ENCODE measurements at places on chromosomes 13 and 19.

GRCh38 chr19:3710265-3710812 is 2.2 kb downstream of the TJP3 start:
- no peak for DNase-seq

GRCh38 chr19:14654786-14655560 is 19.7 kb downstream of the ADGRE3 start:
- no peak for DNase-seq

GRCh38 chr19:2691951-2692350 is 10.5 kb downstream of the GNG7 start:
- no peak for DNase-seq

DNA sequence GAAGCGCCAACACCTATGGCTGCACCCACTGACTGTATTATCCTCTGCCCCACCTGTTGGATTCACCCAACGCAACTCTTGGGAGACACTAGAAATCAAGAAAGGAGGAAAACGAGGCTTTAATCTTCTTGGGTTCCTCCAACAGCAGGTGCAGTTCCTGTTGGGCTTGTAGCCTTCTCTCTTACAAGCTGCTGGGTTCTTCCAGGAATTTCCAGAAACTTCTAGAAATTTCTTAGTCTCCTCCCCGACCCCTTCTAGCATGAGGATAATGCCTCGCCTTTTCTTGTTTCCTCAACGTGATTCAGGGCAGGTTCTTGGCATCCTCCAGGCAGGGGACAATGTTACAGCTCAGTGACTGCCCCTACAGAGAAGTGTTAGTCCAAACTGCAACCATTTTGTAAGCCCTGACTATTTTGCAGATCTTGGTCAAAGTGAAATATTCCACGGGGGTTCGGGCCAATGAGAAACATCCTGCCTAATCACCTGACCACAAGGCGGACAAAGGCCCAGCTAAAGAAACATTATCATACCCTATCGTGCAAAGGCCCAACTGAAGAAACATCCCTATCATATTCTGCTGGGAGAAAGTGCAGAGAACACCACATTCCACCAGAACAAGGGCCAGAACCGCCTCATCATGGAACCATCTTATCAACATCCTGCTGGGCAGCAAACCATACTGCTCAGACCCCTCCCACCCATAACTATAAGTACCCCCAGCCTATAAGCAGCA is 614 bp upstream of the PNMA8A start:
- no peak for DNase-seq

DNA sequence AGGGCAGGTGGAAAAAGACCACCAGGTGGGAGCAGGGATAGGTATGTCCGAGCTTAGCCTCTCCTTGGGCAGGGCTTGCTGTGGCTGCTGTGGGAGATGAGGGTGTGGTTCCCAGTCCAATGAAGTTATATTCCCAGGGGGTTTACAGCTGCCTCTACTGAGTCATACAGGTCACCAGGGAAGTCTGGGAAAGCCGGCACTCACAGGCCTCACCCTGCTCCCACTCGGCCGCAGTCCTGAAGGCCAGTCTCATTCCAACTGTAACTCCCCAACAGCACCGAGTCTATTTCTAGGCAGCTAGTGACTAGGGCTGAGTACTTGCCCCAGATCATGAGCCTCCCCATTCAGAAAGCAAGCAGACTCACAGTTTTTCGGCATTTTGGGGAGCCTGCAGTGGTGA is 77.1 kb downstream of the FNDC3A start:
- DNase-seq, result no peak

GRCh38 chr13:68481130-68481529 is 1251.0 kb upstream of the PCDH9 start:
- no peak for DNase-seq

DNA sequence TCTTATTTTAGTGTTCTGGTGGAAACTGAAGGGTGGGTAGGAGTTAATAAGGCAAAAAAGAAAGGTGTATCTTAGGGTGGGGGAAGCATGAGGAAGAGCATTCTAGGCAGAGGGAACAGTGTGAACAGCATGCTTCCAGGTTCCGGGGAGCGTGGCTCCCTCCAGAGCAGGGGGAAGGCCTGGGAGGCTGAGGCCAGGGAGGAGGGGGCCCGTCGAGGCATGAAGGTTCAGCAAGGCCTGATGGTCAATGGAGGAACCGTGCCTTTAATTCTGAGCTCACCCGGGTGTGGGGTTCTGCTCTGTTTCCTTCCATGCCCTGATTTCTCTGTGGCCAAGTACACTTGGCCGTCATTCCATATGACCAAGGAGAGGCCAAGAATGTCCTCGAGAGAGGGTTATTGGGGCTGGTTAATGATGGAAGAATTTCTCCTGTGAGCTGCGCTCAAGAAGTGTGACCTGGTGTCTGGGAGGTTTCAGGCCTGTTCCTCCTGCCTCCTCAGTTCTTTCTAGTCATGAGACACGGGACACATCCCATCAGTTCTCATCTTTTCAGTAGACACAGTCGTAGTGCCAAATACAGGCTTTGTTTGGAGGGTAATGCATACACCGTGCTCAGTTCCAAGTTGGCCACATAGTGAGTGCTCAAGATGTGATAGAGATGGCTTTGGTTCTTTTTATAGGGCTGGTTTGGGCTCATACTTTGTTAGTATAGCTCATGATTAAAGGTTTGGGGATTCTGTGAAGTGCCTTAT is 73.6 kb downstream of the SIPA1L3 start:
- DNase-seq, result no peak

DNA sequence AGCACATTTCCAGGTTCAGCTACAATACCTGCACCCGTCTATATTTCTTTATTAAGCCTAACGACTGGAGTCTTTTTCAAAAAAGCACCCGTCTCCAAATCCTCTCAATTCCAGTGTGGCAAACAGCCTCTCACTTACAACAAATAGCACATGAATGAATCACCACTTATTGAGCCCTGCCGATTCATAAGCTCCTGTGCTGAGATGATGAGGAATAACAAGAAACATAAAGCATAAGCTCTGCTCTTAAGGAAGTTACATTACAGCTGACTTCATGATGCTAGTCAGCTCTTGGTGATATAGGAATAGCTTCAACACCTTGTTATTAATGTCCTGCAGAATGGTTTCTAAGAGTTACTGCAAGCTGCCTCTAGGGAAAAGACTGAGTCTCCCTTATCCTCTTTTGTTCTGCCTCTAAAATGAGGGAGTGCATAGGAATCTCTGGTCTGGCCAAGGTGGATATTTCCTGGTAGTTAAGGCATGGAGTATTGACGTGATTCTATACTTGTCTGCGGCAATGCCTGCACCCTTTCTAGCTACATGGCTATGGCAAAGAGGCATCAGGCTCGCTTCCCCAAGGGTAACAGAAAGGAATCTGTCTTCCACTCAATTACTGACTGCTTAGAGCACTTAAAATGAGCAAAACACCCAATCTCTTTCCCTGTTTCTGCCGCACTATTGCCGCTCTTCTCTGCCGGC is 195.7 kb downstream of the KLF12 start:
- DNase-seq, result no peak

- no peak for DNase-seq
Measured at GRCh38 chr13:105764486-105764885, 771.0 kb downstream of the EFNB2 start.

DNA sequence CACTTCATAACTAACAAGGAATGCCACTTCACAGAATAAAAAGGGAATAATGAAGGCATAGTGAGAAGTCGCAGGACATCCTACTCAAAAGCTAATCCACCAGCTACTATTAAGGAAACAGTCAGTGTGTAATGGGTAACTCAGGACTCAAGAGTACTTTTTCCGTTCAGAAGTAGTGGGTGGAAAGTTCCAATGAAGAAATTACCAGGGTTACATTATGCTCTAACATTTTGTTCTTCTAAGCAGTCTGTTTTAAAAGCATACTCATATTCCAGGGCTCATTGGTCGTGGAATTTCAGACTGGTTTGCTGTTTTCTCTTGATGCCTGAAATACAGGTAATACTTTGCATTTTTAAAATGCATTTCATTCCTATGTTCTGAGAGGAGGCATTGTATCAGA is 222.4 kb upstream of the IRS2 start:
- no peak for DNase-seq

DNA sequence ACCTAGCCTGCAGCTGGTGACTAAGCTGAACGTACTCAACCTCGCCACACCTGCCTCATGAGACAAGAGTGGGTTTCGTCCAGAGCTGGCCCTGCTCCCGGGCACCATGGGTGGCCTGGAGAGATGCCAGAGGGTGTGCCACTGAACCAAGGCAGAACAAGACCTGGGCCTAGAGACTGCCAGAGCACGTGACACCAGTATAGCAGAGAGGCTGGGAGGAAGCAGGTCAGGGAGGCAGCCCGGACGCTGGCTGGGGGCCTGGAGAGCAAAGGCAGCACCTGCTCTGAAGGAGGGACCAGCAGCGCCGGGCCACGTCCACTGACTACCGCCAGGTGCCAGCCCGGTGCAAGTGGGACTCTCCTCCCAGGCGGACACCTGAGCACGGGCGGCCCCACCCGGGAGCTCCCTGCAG is 7.3 kb upstream of the C13orf46 start:
- no peak for DNase-seq

DNA sequence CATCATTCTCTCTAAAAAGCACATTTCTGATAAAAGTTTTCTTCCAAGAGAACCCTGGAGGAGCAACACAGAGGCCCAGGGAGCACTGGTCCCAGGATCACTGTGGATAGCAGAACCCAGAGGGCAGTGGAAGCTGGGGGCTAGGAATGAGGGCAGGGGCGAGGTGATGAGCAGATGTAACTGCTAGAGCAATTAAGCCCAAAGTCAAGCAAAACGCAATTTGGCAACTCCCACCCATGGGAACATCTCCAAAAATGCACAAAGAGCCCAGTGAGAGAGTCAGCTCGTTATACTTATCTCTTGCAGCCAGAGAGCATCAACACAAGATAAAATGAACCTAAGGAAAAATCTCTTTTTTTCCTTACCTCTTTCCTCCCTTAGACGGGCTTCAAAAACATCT is 284.2 kb downstream of the TBC1D4 start:
- DNase-seq, result no peak

GRCh38 chr13:67077132-67077531 is 153.0 kb downstream of the PCDH9 start:
- DNase-seq, result no peak

GRCh38 chr19:19642506-19643157 is 825 bp downstream of the GMIP start:
- peak; percentile 26 for DNase-seq

GRCh38 chr13:41654796-41655195 is 197.4 kb downstream of the RGCC start:
- DNase-seq, result no peak

GRCh38 chr19:3798137-3798536 is 12.0 kb upstream of the MATK start:
- DNase-seq, result no peak

Data from neural progenitor cell (in vitro differentiated cells).